ENCODE measurements at places on chromosomes 1 and 21. TPM values are rescaled to one million over a fixed set of nuclear protein-coding genes. Genes with fewer than 3 reads are reported as not detected.

HES3 gene
- not detected for polyA plus RNA-seq

GRCh38 chr21:27246741-27247140 is 279.9 kb upstream of the ADAMTS5 start:
- no peak for DNase-seq

AQP10 gene
- 0.28 TPM for polyA plus RNA-seq

- peak; percentile 87 for DNase-seq
These were observed 15.9 kb downstream of the RNU5D-1 start for GRCh38 chr1:44714944-44715571.

- peak; percentile 98 for DNase-seq
These were observed 296.6 kb downstream of the PTPRC start for GRCh38 chr1:198935306-198935921.

DNA sequence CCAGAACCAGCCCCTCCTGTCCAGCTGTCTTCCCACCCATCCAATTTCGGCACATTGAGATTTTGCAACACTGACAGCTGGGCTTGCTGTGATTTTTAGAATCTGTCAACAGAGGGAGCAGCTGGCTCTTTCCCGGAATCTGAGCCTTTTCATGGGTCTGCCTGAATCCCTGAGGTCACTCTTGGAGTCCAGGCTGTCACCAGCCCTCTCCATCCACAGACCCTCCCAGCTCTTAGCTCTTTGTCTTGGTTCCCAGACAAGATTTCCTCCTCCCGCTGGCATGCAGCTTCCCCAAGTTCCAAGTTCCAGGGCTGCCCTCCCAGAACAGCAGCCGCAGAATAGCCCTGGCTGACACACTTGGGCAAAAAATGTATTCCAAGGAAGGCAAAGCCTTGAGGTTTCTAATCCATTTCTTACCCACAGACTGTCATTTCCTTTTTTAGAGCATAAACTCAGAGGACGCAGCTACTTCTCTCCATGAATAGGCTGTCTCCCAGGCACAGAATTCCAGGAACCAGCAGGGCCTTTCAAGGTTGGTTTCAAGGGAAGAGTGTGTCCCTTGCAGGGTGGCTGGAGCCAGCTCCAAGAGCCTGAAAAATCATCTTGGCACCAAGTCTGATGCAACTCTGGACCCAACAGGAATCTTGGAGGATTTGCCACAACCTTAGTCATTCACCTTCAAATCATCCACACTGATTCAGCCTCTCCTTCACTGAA is 7.1 kb upstream of the TMEM61 start:
- peak; percentile 83 for DNase-seq

- DNase-seq: no peak
These were observed 11.2 kb downstream of the ZNF436 start for GRCh38 chr1:23358310-23358875.

- DNase-seq: peak; percentile 65
These were observed 15.0 kb downstream of the IFFO2 start for GRCh38 chr1:18941221-18942141.

- no peak for DNase-seq
These were observed 23.8 kb downstream of the PIP5K1A start for GRCh38 chr1:151222130-151222529.

DNA sequence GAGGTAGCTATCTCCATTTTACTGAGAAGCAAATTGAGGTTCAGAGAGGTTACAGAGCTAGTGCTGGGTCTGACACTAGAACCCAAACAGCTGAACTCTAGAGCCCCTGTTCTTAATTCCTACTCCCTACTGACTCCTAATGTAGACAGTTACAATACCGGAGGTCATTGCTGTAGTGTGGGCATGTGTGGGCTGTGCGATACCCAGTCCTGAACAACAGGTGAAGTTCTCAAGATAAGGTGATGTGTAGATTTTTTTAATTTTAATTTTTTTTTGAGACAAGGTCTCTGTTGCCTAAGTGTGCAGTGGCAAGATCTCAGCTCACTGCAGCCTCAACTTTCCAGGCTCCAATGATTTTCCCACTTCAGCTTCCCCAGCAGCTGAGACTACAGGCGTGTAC is 1.6 kb upstream of the RHOC start:
- DNase-seq: no peak

DNA sequence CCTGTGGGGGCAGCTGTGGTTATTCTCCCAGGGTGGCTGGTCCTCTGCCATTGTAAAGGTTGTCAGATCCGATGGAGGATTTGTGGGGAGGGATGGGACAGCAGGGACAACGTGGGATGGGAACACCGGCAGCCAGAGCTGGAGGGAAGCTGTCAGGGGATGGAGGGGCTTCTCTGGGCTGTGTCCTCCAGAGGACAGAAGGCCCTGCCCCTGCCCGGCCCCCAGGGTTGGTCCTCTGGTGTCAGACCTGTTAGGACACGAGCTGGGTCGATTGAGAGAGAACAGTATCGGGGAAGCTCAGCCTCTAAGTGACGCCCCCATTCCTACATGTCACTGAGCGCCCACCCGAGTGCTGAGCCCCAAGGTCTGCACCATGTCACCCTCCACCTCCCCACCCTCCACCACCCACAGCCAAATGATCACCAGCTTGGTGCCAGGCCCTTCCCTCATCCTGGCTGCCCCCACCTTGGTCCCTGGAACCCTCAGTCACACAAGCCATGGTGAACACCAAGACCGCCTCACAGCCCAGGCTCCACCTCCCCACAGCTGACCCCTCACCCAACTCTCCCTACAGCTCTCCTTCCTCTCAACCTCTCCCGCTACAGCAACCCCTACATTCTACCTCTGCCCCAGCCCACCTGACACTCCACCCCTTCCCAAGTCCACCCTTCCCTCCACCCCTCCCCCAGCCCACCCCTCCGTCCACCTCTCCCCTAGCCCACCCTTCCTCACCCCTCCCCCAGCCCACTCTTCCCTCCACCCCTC is 244.4 kb downstream of the MATN1 start:
- DNase-seq: no peak

DNA sequence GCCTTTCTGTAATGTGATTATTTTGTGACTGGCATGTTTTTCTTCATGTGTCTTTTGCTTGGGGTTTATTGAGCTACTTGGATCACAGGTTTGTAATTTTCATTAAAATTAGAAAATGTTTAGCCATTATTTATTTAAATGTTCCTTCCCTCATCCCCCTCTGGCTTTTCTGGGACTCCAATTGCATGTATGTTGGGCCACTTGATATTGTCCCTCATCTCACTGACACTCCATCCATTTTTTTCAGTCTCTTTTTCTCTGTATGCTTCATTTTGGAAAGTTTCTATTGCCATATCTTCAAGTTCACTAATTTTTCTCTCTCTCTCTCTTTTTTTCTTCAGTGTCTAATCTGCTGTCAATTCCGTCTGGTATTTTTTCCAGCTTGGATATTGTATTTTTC is 390.1 kb downstream of the PRDM2 start:
- no peak for DNase-seq

DNA sequence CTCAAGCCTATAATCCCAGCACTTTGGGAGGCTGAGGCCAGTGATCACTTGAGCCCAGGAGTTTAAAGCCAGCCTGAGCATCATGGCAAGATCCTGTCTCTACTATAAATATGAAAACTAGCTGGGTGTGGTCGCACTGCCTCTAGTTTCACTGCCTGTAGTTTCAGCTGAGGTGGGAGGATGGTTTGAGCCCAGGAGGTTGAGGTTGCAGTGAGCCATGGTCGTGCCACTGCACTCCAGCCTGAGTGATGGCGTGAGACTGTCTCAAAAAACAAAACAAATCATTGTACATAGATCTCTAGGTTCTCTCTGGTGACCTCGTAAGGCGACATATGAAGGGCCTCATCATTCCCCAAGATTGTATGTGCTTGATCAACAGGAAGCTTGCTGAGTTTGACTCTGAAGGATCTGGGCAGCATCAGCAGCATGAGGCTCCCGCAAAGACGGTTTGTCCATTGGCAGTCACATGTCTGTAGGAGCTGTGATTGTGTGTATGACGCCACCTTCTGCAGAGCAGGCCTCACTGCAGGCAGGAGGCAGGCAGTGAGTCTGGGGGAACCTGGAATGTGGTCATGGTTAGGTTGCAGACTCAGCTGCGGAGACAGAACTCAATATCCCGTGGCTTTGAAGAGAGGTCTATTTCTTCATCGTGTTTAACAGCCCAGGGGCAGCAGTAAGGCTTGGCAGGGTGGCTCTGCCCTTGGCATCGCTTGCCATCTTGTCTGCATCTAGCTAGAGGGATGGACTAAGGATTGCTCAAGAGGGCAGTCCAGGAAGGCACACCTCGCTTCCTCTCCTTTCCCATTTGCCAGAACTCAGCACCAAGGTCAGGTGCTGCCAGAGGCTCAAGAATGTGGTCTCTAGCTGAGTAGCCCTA is 14.0 kb downstream of the ATP5PO start:
- peak; percentile 51 for DNase-seq

DNA sequence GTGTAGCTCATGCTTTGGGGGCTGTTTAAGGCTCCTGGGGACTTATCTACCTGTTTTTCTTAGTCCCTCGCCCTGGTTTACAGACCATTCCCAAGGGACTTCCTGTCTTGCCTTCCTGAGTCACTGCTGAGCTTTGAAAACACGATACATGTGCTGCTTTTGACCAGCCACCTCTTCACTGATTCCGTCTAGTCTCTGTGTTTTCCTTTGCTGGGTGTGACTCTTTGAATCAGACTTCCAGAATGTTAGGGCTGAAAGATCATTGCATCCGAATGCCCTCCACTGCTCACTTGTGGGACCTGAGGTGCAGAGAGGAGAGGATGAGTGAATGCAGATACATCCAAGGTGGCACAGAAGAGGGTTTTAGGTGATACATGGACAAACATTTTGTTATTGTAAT is 35.4 kb upstream of the CITED4 start:
- DNase-seq: no peak

- no peak for DNase-seq
These were observed 18.0 kb downstream of the SLC2A7 start for GRCh38 chr1:9008236-9008635.

REN gene
- 0.31 TPM for polyA plus RNA-seq

NES gene
- 17.6 TPM for polyA plus RNA-seq

IQCC gene
- polyA plus RNA-seq: 2.5 TPM

DNA sequence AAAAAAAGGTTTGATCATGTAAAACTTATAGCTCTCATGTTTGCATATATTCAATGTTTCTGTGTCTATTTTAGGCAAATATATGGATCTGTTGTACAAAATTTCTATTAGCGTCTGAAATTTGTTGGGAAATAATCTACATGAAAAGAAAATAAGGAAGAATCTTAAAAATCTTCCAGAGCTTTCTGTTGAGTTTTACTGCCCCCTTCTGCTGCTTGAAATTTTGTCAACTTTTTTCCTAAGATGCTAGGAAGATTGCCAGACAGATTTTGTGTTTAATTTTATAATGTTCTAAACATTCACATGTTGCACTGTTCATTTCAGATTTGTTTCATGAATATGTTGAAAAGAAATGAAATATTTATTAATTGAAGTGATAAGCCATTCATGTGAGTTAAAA is 2.5 kb upstream of the PTGS2 start:
- DNase-seq: no peak

GJA5 gene
- polyA plus RNA-seq: 11.1 TPM

FALEC gene
- 0.09 TPM for polyA plus RNA-seq

- DNase-seq: no peak
These were observed 11.3 kb upstream of the SAMSN1 start for GRCh38 chr21:14557413-14557812.

DNA sequence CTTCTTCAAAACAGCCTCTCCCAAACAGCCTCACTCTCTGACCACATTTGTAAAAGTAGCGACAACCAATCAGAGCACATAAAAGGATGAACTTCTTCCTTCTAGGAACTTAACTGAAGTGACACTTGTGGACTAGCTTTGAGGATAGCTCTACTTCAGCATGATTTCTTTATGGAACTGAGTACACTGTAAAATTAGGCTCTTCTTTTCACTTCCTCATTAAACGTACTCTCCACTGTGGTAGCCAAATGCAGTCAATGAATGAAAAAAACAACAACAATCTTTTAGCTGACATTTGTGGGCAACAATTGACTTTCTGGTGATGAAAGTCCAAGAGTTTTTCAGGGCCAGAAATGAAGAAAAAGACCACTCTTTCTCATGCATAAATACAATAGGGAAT is 9.6 kb downstream of the LRRC53 start:
- DNase-seq: no peak

GRCh38 chr1:47705517-47706130 is 267.8 kb downstream of the FOXD2 start:
- peak; percentile 87 for DNase-seq

OR14K1 gene
- not detected for polyA plus RNA-seq

- no peak for DNase-seq
These were observed 173.2 kb downstream of the SIPA1L2 start for GRCh38 chr1:232456714-232457113.

DNA sequence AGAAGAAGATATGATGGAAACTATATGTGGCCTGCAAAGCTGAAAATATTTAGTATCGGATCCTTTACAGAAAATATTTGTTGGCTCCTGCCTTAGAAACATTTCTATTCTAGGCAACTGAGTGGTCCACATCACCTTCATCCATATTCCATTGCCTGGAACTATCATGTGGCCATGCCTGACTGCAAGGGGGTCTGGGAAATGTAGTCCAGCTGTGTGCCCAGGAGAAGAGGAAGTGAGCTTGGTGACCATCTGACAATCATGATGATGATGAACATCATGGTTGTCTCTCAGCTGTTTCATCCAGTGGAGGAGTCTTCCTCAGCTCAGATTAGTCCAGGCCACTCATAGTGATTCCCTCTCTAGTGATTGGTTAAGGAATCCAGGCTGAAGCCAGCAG is 61.8 kb upstream of the IFNLR1 start:
- no peak for DNase-seq

DNA sequence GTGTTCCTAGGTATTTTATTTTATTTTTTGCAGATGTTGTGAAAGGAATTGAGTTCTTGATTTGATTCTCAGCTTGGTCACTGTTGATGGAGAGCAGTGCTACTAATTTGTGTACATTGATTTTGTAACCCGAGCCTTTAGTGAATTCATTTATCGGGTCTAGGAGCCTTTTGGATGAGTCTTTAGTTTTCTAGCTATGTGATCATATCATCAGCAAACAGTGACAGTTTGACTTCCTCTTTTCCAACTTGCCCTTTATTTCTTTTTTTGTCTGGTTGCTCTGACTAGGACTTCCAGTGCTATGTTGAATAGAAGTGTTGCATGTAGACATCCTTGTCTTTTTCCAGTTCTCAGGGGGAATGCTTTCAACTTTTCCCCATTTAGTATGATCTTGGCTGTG is 138.9 kb downstream of the LHX8 start:
- no peak for DNase-seq

GRCh38 chr21:14836950-14837349 is 227.8 kb downstream of the NRIP1 start:
- no peak for DNase-seq

DNA sequence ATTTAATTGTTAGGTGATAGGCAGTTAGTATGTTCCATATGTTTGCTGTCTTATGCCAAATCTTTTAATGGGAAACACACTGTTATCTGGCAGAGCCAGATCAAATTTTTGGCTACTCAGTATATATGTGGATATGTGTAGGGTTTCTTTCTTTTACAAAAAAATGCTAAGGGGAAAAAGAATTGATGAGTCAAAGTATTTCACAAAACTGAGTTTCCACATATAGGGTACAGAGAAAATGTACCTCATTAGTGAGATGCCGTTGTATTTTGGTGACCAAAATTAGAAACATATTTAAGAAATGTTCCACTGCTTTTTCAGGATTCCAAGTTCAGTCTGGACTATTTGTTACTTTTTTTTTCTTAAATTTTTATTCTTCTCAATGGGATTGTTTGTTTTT is 201.2 kb upstream of the PTGFR start:
- DNase-seq: no peak

A3GALT2 gene
- not detected for polyA plus RNA-seq

USH2A gene
- not detected for polyA plus RNA-seq

Measured in lung (tissue), 17 donors.